Tibial nerve (tissue), 4 donors: ENCODE measurements at places on chromosomes 12 and 14. TPM values are rescaled to one million over a fixed set of nuclear protein-coding genes. Genes with fewer than 3 reads are reported as not detected.
A peak's percentile ranks its signal among the peaks of the same experiment; 100 is the strongest.

DNA sequence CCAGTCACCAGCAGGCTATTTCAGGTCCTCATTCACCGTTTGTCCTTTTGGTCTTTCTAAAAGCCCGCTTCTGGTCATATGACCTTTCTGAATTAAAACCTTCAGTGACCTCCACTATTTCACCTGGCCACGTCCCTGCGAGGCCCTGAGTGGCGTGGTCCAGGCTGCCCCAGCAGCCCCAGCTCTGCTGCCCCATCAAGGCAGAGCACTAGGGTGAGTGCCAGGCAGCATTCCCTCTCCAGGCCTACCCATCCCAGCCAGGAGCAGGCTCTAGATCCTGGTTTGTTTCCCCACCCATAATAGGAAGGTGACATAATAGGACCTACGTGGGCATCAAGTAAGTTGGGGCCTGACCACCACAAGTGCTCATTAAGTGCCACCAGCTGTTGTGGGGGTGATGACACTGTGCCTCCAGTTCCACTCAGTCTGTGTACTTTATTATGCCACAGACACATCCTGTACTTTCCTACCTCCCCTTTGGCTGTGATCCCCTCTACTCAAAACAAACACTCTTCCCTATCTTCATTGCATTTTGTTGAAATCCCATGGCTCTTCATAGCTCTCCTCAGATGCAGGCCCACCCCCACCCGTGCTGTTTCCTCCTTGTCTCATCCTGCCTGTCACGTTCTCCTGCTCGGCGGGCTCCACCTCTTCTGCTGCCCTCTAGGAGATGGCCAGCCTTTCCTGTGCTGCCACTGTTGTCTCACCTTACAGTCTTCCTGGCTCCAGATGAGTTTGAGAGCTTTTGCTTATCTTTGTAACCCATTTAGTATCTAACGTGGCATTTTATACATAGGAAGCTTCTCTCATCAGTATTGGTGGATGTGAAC is 21.4 kb downstream of the CKB start:
- H3K36me3 ChIP-seq, result peaks cover 70% of the 10 kb centered on the region
- DNase-seq, result no peak
- no peak overlapping the region for H3K4me3 ChIP-seq
- peaks cover 5% of the 10 kb centered on the region for H3K4me1 ChIP-seq
- H3K27me3 ChIP-seq, result no peaks in the 10 kb centered on the region

DNA sequence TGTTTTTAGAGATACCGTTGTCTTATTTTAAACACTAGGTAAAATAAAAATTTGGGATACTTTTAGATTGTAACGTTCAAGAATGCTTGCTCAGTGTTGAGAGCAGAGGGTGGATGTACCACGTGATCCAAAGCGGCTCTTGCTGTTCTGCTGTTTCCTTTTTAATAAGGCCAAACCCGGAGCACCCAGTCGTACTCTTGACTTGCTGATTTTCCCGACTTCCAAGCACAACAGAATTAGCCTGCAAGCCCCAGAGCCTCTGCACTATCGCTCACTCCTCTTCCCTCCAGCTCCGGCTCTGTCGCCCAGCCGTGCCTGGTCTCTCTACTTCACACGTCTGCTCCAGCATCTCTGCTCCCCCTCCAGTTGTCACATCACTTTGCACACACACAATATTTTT is 77.3 kb downstream of the EMP1 start:
- no peak overlapping the region for H3K4me3 ChIP-seq
- DNase-seq, result no peak

Gene IFNG-AS1
- not detected for total RNA-seq

DNA sequence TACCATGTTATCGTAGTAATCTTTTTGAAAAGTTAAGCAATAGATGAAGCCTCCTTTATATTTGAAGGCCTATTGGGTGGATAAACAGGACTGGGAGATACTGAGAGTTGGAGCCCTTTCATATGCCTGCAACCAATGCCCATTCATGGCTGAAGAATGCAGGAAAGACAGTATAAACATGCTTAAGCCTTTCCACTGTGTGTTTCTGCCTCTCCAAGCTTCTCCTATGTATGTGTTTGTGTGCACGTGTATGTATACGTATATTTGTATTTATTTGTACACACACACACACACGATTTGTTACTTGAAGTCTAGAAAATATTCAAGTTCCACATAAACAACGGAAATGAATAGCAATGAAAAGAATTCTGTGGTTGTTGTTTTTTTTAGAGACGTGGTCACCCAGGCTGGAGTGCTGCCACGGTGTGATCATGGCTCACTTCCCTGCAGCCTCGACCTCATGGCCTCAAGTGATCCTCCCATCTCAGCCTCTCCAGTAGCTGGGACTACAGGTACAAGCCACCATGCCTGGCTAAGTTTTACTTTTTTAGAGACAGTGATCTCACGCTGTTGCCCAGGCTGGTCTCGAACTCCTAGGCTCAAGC is 1453.5 kb downstream of the AACS start:
- H3K27ac ChIP-seq, result no peak overlapping the region
- no peaks in the 10 kb centered on the region for H3K4me1 ChIP-seq
- H3K4me3 ChIP-seq, result no peak overlapping the region

Gene FGF23
- not detected for total RNA-seq

- peaks cover 18% of the 10 kb centered on the region for H3K4me1 ChIP-seq
- no peaks in the 10 kb centered on the region for H3K36me3 ChIP-seq
- H3K4me3 ChIP-seq, result no peak overlapping the region
Observed at GRCh38 chr14:25004389-25004809, 45.5 kb downstream of the STXBP6 start.

Gene PLXNC1
- total RNA-seq, result 9.6 TPM

Gene VWF
- total RNA-seq, result 311 TPM

DNA sequence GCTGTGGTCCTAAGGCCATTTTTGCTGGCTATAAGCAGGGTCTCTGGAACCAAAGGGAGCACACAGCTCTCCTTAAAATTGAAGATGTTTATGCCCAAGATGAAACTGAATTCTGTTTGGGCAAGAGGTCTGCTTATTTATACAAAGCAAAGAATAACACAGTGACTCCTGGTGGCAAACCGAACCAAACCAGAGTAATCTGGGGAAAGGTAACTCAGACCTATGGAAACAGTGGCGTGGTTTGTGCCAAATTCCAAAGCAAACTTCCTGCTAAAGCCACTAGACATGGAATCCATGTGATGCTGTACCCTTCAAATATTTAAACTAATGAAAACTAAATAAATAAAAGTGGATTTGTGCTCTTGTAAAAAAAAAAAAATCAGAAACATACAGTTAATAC is 29.6 kb upstream of the BICDL1 start:
- H3K36me3 ChIP-seq, result no peaks in the 10 kb centered on the region
- no peaks in the 10 kb centered on the region for H3K27me3 ChIP-seq
- H3K4me3 ChIP-seq, result no peak overlapping the region
- DNase-seq, result no peak

DNA sequence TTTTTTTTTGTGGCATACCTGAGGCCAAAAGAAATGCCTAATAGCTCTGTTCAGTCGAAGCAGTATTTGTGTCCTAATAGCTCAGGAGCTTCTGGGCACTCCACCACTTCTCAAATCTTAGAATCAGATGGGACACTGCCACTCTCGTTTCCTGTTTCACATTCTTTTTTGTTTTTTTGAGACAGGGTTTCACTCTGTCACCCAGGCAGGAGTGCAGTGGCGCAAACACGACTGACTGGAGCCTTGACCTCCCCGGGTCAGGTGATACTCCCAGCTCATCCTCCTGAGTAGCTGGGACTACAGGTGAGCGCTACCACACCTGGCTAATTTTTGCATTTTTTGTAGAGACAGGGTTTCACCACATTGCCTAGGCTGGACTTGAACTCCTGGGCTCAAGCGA is 52.7 kb downstream of the SPPL3 start:
- peaks cover 31% of the 10 kb centered on the region for H3K4me1 ChIP-seq
- H3K36me3 ChIP-seq, result no peaks in the 10 kb centered on the region
- H3K27me3 ChIP-seq, result no peaks in the 10 kb centered on the region

Gene HRK
- under 0.01 TPM for total RNA-seq

GRCh38 chr12:15823360-15824128 is 34.4 kb upstream of the EPS8 start:
- no peaks in the 10 kb centered on the region for H3K4me1 ChIP-seq
- H3K27me3 ChIP-seq, result no peaks in the 10 kb centered on the region
- no peaks in the 10 kb centered on the region for H3K36me3 ChIP-seq
- H3K4me3 ChIP-seq, result no peak overlapping the region
- no peak overlapping the region for H3K27ac ChIP-seq
- no peak for DNase-seq

Gene IL26
- not detected for total RNA-seq

DNA sequence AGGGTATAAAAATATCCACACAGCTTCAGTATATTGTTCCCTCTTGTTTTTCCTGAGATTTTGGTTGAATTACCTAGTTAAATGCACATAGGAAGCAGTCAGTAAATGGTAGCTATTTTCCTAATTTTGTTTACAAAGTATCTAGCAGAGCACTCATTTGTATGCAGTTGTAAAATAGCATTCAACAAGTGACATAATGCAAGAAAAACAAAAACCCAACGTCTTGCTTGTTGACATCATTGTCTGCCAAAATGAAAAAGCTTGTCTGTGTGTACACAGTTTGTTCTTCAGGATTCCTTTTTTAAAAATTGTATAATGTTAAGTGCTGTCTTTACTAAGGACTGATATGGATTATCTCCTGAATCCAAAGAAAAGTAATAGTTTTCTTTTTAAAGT is 2.7 kb downstream of the VRTN start:
- no peaks in the 10 kb centered on the region for H3K36me3 ChIP-seq
- no peak for DNase-seq
- no peak overlapping the region for H3K4me3 ChIP-seq
- no peaks in the 10 kb centered on the region for H3K27me3 ChIP-seq
- no peaks in the 10 kb centered on the region for H3K4me1 ChIP-seq

- no peaks in the 10 kb centered on the region for H3K4me1 ChIP-seq
- no peak overlapping the region for H3K4me3 ChIP-seq
- H3K27me3 ChIP-seq, result no peaks in the 10 kb centered on the region
- H3K36me3 ChIP-seq, result no peaks in the 10 kb centered on the region
- DNase-seq, result no peak
Observed at GRCh38 chr12:114968727-114969126, 284.8 kb upstream of the TBX3 start.

GRCh38 chr12:120301962-120302815 is at the start of gene SIRT4:
Gene SIRT4 (plus strand): TSS chr12:120302321. CDS start chr12:120303562, 1,241 bp downstream.
- H3K4me3 ChIP-seq, result peak within 1 kb of the TSS; percentile 53
- H3K27ac ChIP-seq, result peak within 1 kb of the TSS; percentile 73
- no peaks in the 10 kb centered on the region for H3K36me3 ChIP-seq

Gene SERPINA10
- total RNA-seq, result not detected

GRCh38 chr12:84638811-84639368 is 273.7 kb downstream of the SLC6A15 start:
- H3K27me3 ChIP-seq, result no peaks in the 10 kb centered on the region
- no peak overlapping the region for H3K4me3 ChIP-seq
- no peaks in the 10 kb centered on the region for H3K4me1 ChIP-seq
- H3K27ac ChIP-seq, result no peak overlapping the region
- DNase-seq, result no peak

DNA sequence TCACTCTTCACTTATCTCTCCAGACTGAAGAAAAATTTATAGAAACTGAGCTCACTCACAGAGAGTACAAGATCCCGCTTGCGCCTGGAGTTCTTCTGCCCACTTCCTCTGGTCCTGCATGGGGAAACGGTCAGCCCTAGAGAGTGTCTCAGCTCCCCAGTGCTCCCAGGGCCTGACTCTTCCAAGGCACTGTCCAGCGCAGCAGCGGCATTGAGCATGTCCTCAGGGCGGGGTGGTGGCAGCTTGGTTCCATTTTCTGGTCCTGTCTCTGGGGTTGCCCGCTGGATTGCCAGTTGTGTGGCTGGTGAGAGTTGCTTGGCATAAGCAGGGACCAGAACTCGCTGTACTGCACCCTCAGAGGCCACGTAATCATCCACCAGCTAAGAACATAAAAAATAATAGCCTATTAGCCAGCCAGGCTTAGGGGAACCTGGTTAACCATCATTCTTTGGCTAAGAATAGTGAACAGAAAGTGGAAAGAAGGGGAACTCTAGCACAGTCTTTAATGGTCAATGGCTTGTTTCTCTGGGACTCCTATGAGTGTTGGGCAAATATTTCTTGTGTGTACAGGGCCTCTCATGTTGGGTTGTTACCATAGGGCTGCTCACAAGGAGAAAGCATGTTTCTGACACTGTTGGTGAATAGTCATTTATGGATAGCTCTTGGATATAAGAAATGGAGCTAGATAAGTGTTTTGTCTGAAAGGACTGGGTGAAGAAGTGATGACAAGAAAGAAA is 13.7 kb upstream of the AJUBA start:
- H3K27me3 ChIP-seq, result no peaks in the 10 kb centered on the region
- H3K4me1 ChIP-seq, result no peaks in the 10 kb centered on the region
- no peak for DNase-seq
- no peak overlapping the region for H3K27ac ChIP-seq
- no peak overlapping the region for H3K4me3 ChIP-seq
- H3K36me3 ChIP-seq, result no peaks in the 10 kb centered on the region

DNA sequence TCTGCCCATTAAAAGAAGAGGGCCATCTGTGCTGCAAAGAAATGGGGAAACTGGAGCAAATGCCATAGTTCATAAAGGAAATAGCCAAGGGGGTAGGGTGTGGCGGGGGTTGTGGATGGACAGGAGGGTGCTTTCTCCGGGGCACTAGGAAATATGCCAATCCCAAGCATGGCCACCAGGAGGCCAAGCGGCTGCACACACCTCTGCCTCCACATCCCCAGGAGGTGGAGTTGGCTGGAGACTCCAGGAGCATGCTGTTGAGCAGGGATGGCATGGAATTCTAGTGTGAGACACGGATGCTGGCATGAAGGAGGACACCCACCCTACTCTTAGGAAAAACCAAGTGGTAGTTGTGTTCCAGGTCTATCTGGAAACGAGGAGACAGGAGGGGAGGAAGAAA is 25.2 kb downstream of the NID2 start:
- no peak overlapping the region for H3K4me3 ChIP-seq
- DNase-seq, result no peak
- no peak overlapping the region for H3K27ac ChIP-seq
- H3K27me3 ChIP-seq, result no peaks in the 10 kb centered on the region

Gene OR6C2
- not detected for total RNA-seq

DNA sequence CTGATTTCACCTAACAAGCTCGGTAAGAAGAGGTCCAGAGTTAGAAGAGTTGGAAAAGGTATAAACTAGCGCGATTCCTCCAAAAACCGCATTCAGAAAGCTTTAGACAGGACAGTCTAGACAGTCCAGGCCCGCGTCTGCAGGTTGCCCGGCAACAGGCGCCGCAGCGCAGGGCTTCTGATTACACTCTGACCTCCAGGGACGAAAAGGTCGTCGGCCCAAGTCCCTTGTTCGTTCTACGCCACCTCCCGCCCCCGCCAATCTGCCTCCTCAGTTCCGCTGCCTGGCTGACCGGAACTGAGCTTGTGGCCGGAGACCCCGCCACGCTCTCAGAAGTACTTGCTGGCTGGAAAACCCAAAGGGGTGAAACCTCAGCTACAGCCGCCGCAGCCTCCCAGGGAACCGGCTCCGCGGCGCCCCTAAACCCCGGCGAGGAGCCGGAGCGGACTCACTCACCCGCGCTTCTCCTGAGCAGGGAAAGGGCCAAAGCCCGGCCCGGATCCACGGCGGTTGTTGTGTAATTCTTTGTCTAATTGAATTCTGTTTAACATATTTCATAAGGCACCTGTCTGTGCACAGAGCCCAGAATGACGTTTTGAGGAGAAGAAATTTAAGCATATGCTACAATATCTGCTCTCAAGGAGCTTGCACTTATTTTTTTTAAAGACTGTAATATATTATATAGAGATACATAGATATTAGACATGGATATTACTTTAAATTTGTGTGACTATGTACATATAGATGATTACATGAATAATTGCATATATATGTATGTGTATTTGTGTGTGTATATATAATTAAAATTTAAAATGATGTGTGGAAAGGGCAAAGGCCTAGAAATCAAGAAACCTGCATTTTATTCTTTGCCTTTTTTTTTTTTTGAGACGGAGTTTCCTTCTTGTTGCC is at the start of gene CAPS2:
Gene CAPS2 (minus strand): TSS at position 407 of the 909 bp plus-strand sequence. CDS start 3,826 bp downstream, outside the sequence.
- H3K36me3 ChIP-seq, result no peaks in the 10 kb centered on the region
- no peaks in the 10 kb centered on the region for H3K27me3 ChIP-seq
- DNase-seq, result peak; percentile 52
- peaks cover 24% of the 10 kb centered on the region for H3K4me1 ChIP-seq
